ENCODE measurements at places on chromosomes 1 and 21.
A peak's percentile ranks its signal among the peaks of the same experiment; 100 is the strongest.

DNA sequence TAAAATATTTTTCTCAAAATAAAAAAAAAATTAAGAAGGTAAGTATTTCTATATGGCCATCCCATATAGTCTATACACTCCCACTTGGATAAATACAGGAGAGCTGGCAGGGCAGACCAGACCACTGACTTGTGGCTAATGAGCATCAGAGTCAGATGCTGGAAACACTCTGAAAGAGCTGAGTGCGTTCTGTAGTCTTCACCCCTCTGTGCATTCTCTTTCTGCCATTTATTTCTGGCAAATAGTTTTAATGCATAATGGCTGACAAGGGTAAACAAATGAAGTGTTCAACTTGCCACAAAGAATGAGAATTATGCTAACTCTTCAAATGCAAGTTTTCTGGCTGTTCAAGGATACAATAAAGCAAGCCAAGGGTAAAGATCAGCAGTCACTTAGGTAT, 191.7 kb downstream of the TTLL7 start:
- no peak for DNase-seq

DNA sequence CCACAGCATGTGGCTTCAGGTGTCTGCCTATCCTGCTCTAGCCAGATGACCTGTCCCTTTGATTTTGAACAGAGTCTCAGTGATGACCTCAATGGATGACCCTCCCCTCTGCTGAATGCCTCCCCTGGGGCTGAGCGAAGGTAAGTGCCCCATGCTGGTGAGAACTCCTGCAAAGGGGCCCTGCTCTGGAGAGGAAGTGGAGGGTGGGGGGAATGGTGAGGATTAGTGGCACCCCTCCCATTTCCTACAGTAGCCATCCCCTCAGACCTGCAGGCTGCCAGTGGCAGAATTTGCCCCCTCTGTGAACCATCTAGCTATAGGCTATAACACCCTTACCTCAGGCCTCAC, 3.7 kb upstream of the PMVK start:
- DNase-seq: no peak

GRCh38 chr1:108686614-108687313, 5.3 kb upstream of the PRPF38B start:
- no peak for DNase-seq

DNA sequence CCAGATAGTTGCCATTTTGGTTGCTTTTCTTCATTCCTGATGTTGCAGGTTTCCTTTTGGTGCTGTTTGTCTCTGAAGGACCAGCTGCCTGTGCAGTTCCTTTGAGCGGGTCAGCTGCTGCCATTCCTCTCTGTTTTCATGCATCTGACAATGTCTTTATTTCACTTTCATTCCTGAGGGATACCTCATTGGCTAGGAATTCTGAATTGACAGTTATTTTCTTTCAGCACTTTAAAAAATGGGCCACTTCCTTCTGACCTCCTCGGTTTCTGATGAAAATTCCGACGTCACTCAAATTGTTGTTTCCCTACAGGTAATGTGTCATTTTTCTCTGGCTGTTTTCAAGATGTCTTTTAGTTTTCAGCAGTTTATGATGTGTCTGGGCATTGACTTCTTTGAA, 24.8 kb downstream of the CCSAP start:
- DNase-seq: no peak

- no peak for DNase-seq
These were observed 28.3 kb downstream of the RAB3GAP2 start for GRCh38 chr1:220243947-220244346.

GRCh38 chr1:8133657-8134430, 107.7 kb upstream of the ERRFI1 start:
- DNase-seq: no peak

GRCh38 chr1:160186246-160186645, 4.1 kb upstream of the CASQ1 start:
- DNase-seq: no peak

DNA sequence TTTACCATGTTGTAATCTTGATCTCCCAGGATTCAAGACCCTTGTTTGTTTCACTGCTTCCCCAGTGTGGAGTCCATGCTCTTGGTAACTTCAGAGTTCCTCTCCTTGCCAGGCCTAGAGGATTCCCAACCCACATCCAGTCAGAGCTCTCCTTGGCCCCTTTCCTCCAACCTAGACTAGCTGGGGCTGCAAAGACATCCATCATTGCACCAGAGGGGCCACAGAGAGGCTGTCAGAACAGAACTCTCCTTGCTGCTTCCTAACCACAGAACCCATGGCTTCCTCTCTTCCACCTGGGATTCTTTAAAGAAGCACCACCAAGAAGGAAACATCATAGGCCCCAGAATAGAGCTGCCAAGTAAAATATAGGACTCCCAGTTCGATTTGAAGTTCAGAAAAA, 81.0 kb downstream of the HMGB4 start:
- no peak for DNase-seq

- DNase-seq: peak; percentile 62
These were observed 113.2 kb downstream of the TOMM20 start for GRCh38 chr1:235015291-235015985.

DNA sequence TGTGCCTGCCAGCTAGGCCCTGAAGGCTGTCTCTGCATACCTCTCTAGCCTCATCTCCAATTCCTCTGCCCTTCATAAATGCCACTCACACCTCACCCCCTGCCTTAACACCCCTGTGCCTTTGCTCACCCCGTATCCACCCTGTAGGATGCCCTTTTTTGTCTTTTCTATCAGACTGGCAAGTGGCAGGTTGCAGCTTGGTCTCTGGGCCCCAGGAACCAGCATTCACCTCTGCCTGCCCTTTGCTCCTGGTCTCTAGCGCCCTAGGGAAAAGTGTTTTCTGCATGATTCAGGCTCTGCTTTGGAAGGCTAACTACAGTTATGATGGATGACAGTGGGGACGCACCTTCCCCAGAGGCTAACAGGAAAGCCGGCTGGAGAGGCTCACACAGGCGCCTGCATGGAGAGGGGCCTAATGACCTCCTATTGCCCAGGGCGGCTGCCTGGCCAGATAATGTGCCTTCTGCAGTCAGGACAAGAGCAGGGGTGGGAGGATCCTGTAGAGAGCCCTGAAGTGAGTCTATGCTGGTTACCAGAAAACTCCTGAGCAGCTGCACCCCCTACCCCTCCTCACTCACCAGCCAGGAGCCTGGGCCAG, 11.2 kb downstream of the KANK4 start:
- no peak for DNase-seq

DNA sequence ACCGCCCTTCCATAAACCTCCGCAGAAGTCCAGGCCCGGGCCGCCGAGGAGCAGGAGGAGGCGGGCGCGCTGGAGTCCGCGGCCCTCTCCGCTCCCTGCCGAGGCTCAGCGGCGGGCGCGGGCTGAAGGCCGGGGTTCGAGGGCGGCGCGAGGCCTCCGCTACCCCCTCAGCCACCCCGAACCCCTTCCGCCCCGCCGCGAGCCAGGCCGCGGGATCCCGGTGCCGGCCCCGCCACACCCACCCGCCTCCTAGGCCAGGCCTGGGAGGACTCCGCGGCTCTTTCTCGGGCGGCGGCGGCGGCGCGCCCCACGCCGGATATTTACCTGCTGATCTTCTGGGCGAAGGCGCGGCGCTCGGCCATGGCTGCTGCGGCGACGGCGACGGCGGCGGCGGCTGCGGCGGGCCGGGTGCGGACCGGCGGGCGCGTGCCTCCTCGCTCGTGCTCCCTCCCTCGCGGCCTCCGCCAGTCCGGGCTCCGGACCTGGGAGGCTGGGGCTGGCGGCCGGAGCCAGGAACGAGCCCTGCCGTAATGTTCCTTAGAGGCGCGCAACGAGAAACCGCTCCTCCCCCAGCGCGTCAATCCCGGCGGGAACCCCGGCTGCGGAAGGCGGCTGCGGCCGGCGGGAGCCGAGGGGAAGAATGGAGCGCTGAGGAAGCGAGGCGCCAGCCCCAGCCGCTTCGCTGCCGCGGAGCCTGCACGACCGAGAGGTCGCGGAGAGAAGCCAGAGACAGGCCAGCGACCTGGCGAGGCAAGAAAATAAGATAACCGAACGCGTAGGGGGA, at the start of gene DOCK7:
Gene DOCK7, minus strand, starts transcription at position 484 of the 784 bp plus-strand sequence. Its CDS starts 122 bp downstream, at position 362.
- DNase-seq: peak; percentile 63

GRCh38 chr1:159922511-159923202, 2.6 kb downstream of the TAGLN2 start:
- no peak for DNase-seq

DNA sequence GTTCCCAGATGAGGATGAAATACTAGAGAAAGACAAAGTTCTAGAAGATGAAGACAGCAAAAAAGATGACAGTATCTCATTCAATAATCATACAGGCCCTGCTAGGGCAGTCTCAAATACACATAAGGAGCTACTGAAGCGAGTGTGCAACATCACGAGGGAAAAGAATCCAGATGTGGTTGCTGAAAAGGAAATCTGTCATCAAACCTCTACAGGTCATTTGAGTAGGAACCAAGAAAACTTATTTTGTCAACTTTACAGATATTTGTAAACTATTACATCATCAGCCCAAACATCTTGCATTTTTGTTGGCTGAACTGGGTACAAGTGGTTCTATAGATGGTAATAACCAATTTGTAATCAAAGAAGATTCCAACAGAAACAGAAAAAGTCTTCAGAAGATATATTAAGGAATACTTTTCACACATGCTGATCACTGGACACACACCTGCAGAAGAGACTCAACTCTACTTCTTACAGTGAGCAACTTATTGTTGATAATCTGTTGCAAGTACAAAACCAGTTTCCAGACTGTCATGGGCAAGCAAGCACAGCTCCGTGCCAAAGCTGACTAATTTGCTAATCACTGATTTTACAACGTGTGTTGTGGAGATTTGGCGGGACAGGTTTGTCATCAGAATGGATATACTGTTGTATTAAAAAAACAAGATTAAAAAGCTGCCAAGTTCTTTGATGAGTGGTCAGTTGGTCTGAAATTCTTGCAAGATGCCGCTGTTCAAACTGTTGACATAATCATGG, 42.1 kb downstream of the TRIM33 start:
- DNase-seq: no peak

- no peak for DNase-seq
These were observed 122.3 kb upstream of the CXADR start for GRCh38 chr21:17390569-17390968.

DNA sequence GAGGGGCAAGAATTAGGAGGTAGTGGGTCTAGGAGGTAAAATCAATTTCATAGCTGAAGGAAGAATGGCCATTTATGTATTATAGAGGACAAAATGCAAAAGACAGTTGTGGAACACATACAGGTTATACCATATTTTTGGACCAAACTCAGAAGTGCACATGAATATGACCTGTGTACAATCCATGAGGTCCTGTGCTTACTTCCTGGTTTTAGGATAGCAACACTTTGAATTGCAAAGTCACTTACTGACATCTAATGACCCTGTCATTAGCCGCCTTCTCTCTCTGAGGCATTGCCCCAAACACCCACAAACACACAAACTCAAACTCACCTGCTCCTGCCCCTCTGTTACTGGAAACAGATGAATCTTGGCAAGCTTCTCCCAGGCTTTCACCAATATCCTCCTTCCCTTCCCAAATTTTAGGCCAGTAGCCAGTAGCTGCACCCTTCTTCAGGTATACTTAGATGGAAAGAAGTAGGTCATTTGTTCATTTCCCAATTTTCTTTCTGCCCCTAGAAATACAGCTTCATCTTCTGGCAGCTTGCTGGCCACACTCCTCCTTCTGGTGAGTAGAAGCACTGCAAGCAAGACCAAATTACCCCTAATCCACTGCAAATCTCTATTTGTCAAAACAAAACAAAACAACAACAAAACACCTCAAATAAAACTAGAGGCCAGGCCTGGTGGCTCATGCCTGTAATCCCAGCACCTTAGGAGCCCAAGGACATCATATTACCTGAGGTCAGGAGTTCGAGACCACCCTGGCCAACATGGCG, 13.7 kb upstream of the RPL5 start:
- DNase-seq: no peak

DNA sequence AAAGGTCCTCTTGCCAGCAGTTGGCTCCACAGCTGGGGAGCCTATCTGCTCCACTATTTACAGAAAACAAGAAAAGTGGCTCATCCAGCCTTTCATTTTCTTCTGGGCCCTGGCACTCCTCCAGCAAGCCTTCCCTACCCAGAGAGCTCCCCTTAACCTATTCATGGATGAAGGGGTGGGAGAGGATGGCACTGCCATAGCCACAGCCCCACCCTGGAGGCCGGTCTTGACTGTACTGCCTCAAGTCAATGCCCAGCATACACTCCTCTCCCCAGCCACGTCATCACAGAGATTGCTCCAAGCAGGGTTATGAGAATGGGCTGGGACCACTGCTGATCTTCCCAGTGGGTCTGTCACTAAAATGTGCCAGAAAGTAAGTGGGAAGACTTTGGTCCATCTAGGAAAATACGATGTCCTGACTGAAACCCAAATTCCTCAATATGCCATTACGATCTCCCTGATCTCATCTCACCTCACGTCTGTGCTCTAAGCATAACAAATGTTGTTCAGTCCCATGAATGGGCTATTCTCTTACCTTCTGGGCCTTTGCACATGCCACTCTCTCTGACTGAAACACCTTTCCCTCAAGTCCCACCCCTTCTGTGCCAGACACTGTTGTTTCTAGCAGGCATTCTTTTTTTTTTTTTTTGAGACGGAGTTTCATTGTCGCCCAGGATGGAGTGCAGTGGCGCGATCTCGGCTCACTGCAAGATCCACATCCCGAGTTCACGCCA, 21.4 kb upstream of the PTAFR start:
- no peak for DNase-seq

DNA sequence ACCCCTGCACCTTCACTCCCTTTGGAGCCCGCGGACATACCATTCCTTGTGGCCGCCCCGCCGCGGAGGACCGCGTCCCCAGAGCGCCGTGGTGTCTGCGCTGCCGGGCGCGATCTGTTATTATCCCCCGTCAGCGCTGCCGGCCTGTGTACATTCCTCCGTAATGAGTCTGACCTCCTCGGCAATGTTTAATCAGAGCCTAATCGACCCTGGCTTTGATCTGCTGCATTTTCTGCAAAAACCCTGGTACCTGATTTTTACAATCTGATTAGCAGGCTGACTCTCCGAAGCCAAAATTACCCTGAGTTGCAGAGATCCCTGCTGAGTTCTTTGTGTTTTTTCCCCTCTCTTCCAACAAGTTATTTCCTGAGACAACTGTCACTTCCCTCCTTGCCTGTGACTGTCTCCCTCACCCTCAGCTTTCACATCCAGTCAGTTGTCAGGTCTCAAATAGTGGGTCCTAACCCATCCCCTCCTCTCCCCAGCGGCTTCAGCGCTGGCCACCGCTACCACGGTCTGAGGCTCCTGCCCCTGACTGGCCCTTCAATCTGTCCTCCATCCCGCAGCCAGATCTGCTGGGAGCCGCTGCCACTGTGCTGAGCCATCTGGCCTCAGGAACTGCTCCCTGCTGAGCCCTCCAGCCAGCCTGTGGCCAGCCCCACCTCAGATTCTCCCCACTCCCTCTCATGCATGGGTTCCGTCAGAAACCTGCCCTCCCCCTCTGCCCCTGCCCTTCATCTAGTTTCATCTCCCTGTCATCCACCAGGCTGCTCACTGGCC, 53.5 kb downstream of the GLIS1 start:
- DNase-seq: no peak

GRCh38 chr1:19454265-19455146, 30.8 kb downstream of the CAPZB start:
- no peak for DNase-seq

DNA sequence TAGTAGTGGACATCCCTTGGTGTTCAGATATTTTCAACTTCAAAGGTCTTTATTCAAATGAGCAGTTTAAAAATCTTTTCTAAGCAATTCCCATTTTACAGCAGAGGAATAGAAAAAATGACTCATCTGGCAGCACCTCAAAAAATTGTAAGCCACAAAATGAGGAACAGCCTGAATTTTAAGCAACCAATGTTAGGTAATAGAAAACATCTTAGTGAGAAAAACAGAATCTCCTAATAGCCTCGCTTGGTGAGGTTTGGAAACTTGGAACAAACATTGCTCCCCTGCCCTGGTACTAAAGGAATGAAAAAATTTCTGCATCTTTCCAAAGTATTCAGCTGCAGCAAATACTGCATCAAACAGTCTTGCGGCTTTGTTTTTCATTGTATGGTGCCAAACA, 264.4 kb downstream of the NTNG1 start:
- DNase-seq: no peak

- peak; percentile 41 for DNase-seq
These were observed 3.3 kb upstream of the IL23R start for GRCh38 chr1:67162954-67163353.
